ENCODE measurements at places on chromosomes 3 and 15. TPM values are rescaled to one million over a fixed set of nuclear protein-coding genes. Genes with fewer than 3 reads are reported as not detected.

The PPP1R14D gene
- total RNA-seq, result not detected

GRCh38 chr15:91710080-91710698 is 143.3 kb upstream of the SLCO3A1 start:
- no peak for DNase-seq

The TM4SF1 gene
- total RNA-seq, result not detected

GRCh38 chr3:128127236-128127635 is 3.6 kb upstream of the RUVBL1 start:
- DNase-seq, result no peak

DNA sequence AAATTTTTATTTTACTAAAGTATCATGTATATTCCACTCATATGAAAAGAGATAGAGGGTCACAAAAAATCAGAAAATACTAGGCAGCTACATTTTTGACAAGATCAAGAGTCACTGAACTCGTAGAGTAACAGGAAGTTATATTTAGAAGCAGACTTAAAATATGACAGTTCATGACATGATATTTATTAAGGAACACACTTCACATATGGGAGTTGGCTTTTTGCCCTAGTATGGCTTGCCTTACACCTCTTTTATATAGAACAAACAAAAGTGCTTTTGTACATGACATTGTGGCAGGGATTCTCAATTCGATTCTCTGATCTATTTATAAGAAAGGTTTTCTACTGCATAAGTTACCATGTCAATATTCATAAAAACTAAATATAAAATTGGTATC is 80.1 kb upstream of the GBE1 start:
- DNase-seq, result no peak

The AMT gene
- 4.1 TPM for total RNA-seq

DNA sequence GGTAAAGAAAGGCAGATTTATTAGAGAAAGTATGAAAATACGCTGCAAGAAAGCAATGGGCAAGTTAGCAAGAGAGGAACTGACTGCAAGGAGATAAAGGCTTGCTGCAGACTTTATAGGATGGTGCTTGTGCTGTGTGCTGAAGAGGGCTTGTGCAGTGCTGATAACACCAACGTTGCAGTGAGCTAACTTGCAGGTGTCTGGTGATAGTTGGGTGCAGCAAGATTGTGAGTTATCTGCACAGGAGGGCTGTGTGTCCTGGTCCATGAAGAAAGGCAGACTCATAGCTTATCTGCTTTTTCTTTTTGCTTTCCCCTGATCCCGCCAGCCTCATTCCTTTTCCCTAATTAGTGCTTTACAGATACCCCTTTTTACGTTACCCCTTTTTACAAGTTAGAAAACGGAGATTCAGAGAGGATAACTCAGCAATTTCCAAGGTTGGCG is 58.0 kb upstream of the ZNF148 start:
- no peak for DNase-seq

DNA sequence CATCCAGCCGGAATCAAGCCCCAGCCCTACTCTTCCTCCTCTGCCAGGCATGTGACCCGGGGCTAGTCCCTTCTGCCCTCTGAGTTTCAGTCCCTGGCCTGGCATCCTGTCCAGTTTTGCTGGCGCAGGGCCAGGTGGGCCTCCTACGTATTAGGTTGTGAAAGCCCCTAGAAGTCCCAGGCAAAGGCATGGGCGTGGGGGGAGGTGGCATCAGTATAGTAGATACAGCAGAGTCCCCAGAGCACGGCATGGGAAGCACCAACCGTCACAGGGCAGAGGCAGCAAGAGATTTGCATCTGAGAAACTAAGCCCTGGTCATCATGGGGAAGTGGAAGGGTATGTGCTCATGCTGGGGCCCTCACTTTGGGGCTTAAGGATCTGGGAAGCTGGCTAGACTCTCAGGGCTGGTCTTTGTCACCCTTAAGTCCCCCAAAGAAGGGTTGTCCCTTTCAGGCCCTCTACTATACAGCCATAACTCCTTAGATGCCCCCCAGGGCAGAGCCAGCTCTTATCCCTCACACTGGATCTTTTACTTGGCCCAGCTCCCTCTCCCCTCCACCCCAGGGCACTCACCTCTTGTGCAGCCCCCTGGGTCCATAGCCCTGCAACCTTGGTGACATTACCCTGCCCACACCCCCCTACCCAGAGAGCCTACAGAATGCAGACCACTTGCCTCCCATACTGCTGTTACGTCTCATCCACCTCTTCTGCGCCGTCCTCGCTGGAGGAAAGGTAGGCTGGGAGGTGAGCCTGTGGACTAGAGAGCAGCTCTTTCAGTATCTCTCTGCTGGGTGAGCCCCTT is 11.3 kb downstream of the NBEAL2 start:
- DNase-seq, result no peak

DNA sequence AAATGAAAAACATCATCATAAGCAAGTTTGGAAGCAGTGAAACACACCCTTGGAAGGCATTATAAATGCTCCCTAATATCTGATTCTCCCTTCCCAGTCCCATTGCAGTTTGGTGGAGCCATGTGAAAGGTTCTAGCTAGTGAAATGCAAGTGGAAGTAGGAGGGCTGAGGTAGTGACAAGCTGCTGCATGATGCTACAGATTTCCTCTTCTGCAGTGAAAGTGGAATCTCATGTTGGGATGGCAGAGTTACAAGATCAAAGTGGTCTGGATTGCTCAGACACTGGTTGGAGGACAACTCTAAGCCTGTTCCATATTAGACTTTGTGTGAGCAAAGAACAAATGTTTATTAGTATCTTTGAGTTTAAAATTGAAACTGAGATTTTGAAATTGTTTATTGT is 3.3 kb upstream of the PDCD6IP start:
- no peak for DNase-seq

DNA sequence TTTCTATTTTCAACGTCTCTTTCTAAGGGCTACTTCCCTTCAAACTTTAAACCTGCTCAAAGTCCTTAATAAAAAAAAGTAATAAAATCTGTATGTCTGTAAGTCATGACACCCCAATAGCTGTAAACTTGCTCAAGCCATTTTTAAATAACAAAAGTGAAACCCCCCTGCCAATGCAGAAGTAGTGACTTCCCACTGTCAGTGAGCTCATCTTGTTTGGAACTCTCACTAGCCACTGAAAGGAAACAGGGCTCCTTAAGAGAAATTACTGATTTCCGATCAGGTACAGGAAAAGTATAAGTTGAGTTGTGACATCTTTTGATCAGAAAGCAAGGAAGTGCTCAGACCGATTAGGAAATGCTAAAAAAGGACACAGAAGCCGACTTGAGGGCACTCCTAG is 27.6 kb upstream of the GPR171 start:
- no peak for DNase-seq

The USP19 gene
- 45.9 TPM for total RNA-seq

GRCh38 chr3:30539772-30540171 is 66.6 kb upstream of the TGFBR2 start:
- DNase-seq, result no peak

The FAM81A gene
- total RNA-seq, result 0.26 TPM

The SLC2A2 gene
- not detected for total RNA-seq

DNA sequence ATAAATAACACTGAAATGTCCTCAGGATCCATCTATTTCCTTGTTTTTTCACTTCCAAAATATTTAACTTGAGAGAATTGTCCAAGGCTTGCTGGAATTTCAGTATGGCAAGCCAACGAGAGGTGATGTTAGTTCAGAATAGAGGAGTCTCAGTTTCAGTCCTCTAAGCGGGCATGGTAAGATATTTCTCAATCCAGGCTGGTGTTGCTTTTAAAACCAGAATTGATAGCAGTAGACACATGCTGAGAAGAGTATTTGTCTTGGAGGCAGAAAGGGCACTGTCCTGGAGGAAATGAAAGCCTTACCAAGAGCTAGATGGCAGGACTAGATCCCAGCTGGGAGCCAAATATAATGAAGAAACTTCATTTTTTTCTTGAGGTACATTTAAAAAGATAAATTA is 23.1 kb downstream of the PHLDB2 start:
- no peak for DNase-seq

DNA sequence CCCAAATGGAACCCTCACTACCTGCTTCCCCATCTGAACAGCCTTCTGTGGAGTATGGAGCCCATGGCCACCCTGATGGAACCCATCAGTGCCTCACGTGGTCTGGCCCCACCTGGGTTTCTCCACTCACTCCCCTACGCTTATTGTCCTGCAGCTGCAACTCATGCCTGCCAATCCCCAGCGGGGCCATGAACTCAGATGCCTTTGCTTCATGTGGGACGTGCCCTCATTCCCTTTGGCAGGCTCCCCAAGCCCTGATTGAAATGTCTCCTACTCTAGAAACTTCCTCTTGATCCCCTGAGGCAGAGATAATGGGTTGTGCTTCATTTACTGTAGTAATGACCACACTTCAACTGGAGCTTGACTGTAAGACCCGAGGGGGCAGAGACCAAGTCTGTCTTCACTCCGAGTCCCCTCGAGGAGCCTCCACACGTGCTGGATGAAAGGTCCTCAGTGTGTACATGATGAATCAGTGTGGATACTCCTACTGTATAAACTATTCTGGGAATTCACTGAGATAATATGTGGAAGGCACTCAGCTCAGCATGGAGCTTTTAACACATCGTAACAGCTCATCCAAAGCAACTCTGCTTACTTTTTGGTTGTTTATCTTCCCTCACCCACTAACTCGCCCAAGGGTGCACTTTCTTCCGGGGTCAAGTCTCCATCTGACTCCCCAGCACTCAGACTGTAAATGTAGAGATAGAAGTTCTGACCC is 232.8 kb upstream of the BHLHE40 start:
- DNase-seq, result no peak
